ENCODE measurements at places on chromosomes 4 and X. TPM values are rescaled to one million over a fixed set of nuclear protein-coding genes. Genes with fewer than 3 reads are reported as not detected.

DNA sequence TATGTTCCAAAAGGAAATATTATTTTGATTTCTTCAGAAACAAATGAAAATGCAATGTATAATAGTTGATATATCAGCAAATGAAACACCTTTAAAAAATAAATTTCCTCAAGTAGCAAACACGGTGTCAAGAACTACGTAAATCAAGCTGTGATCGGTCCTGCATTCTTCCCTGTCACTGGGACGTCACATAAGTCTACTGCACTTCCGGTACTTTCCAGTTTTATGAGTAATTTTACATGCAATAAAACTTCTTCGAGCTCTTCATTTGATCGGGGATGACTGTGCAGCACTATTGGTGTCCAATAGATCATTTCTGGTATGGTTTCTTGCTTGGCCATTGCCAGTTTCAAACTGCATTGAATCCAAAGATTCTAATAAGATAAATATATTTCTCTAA, 114.0 kb upstream of the VEGFC start:
- no peak for DNase-seq

DNA sequence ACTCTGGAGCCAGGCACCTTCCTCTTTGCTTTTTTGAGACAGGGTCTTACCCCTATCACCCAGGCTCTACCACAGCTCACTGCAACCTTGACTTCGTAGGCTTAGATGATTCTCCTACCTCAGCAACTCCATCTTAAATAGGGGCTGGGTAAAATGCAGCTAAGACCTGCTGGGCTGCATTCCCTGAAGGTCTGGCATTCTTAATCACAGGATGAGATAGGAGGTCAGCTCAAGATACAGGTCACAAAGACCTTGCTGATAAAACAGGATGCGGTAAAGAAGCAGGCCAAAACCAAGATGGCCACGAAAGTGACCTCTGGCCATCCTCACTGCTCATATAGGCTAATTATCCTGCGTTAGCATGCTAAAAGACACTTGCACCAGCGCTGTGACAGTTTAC, 770.8 kb upstream of the PRKX start:
- no peak for DNase-seq

VCX3A gene
- total RNA-seq, result not detected

- DNase-seq, result no peak
These were observed 24.8 kb upstream of the CYBB start for GRCh38 chrX:37755025-37755424.

DNA sequence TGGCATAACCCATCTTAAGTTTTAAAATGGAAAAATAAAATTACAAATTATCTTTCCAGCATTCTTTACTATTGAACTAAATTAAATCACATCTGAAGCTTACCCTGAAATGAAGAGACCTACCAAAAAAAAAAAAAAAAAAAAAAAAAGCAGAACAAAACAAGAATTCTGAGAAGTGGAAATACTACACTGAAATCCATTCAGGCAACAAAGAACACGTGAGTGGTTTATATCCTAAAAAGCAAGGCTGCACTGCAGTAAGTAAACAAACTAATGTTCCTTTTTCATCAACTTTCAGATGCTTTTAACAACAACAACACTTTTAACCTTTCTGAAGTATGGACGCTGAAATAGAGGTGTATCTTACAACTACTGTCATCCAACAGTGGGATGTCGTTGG, 7.5 kb downstream of the FRYL start:
- DNase-seq, result no peak

EGF gene
- total RNA-seq, result 12.3 TPM

GRCh38 chr4:175802988-175803387, 9.1 kb downstream of the GPM6A start:
- DNase-seq, result no peak

DNA sequence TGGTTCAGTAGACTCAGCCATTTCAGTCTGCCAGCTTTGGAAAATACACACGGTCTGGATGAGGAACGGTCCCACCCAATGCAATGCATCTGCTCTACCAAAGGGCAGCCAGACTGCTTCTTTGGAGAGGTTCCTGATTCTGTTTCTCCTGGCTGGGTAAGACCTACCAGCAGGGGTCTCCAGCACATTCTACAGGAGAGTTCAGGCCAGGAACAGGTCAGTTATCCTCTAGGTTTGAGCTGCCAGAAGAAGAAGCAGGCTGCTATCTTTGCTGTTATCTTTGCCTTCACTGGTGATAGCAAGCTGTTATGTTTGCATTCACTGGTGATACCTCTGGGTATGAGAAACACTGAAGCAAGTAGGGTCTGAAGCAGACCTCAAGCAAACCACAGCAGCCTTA, 45.5 kb upstream of the PBDC1 start:
- DNase-seq, result no peak

DNA sequence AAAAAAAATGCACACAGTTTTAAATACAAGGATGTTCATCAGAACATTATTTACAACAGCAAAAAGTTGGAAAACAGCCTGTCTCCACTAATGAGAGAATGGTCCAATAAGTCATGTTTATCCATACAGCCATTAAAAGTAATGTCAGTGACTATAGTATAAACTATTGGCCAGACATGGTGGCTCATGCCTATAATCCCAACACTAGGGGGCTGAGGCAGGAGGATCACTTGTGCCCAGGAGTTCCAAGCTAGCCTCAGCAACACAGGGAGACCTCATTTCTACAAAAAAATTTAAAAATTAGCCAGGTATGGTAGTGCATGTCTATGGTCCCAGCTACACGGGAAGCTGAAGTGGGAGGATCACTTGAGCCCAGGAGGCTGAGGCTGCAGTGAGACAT, 48.1 kb upstream of the IL13RA1 start:
- no peak for DNase-seq

SLITRK4 gene
- 0.22 TPM for total RNA-seq

ESX1 gene
- total RNA-seq, result not detected

RPS6KA6 gene
- total RNA-seq, result 0.37 TPM

DNA sequence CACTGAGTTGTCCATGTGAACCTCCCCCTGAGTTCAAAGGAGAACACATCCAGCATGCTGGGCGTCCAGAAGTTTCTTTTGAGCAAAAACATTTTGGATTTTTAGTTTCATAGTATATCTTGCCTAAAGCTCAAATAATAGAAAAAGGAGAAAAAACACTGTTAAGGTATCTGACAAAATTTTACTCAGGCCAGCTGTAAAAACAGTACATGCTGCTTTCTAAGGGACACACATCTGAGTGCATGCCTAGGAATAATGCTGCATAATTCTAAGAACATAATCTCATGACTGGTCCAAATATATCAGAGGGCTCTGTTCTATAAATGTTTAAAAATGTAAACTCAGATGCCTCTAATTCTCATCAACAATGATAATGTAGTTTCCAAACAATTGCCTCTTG, 561.3 kb upstream of the INTU start:
- DNase-seq, result no peak

DNA sequence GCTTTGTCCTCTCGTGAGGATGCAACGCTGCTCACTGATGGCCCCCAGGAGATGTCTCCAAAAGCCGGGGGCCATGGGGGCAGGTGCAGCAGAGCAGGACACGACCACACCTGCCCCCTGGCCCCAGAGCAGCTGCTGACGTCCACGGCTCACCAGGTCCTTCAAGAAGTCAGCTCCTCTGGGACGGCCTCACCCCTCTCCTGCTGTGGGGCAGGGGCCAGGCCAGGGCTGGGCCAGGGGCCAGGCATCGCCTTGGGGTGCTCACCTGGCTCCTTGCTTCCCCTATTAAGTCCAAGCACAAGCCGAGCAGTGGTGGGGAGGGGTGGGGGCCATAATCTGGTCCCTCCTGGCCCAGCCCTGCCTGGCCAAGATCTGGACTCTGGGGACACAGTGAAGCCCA, 28.6 kb upstream of the MXD4 start:
- DNase-seq, result peak; percentile 18

DNA sequence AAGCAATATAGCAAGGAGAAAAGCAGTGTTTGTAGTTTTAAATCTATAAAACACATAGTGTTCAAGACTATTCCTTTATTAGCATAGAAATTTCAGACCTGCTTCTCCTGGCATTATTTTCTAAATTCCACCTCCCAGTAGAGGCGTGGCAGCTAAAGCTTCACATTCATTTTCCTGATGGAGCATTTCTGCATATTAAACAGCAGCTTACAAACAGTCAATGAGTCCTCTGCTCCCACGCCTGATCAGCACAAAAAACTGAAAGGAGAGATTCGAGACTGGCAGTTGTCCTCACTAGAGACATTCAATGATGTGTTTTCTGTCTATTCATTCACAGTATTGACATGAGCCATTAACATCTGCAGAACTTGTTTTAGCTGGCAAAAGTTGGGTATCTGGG, 61.4 kb downstream of the SHISA3 start:
- DNase-seq, result no peak

RHOH gene
- 0.67 TPM for total RNA-seq

DNA sequence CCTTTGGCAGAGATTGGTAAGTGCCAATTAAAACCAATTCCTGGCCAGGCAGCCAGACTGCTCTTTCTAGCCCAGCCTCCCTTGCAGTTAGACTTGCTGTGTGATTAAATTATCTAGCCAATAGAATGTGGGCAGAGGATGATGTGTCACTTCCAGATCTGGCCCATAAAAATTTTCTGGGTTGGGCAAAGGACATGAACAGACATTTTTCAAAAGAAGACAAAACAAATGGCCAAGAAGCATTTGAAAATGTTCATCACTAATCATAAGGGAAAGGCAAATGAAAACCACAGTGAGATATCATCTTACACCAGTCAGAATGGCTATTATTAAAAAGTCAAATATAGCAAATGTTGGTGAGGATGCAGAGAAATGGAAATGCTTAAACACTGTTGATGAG, 71.4 kb upstream of the STIM2 start:
- no peak for DNase-seq

DNA sequence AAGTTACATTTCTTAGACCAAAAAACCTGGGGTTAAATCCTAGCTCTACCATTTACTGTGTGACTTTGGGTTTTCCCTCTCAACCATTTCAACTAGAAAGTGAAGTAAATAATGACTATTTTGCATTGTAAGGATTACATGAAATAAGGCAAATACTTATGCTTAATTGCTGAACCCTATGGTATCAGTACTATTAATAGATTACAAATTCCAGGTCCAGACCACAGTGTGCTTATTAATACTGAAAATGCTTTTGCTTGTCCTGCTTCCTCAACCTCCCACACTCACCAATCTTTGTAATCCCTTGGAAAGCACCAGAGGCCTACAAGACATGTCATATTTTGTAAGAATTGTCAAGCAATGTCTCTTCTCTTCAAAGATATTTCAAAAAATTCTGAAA, 456.5 kb downstream of the SPOCK3 start:
- DNase-seq, result no peak
